ENCODE measurements at places on chromosomes 1 and 21. TPM values are rescaled to one million over a fixed set of nuclear protein-coding genes. Genes with fewer than 3 reads are reported as not detected.

Gene GUCA2B
- not detected for total RNA-seq

Gene FCRL1
- 4.2 TPM for total RNA-seq

Gene AZIN2
- 2.4 TPM for total RNA-seq

Gene OR10J1
- not detected for total RNA-seq

Gene SFN
- total RNA-seq, result 47.5 TPM

Gene AVPR1B
- not detected for total RNA-seq

Gene CFAP74
- total RNA-seq, result 6.6 TPM

Gene FMO5
- total RNA-seq, result 106 TPM

Gene TTF2
- 18.0 TPM for total RNA-seq

Gene C4BPA
- total RNA-seq, result 65.2 TPM

Gene KCNK2
- not detected for total RNA-seq

Gene GPR25
- total RNA-seq, result 0.62 TPM

Gene PTPN14
- total RNA-seq, result 34.1 TPM

- H3K4me1 ChIP-seq, result peaks cover 16% of the 10 kb centered on the region
- H3K27ac ChIP-seq, result no peak overlapping the region
- no peaks in the 10 kb centered on the region for H3K36me3 ChIP-seq
- H3K4me3 ChIP-seq, result peak overlapping the region; percentile 42
Measured at GRCh38 chr1:1599030-1599934, 653 bp downstream of the FNDC10 start.

DNA sequence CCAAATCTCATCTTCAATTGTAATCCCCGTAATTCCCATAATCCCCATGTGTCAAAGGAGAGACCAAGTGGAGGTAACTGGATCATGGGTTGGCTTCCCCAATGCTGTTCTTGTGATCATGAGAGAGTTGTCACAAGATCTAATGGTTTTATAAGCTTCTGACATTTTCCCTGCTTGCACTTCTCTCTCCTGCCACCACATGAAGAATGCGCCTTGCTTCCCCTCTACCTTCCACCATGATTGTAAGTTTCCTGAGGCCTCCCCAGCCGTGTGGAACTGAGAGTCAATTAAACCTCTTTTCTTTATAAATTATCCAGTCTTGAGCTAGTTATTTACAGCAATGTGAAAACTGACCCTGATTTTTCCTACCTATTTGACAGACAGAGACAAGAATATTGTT lies 162.5 kb upstream of the SYT6 start:
- H3K4me3 ChIP-seq, result no peak overlapping the region
- no peaks in the 10 kb centered on the region for H3K27me3 ChIP-seq
- H3K27ac ChIP-seq, result no peak overlapping the region

DNA sequence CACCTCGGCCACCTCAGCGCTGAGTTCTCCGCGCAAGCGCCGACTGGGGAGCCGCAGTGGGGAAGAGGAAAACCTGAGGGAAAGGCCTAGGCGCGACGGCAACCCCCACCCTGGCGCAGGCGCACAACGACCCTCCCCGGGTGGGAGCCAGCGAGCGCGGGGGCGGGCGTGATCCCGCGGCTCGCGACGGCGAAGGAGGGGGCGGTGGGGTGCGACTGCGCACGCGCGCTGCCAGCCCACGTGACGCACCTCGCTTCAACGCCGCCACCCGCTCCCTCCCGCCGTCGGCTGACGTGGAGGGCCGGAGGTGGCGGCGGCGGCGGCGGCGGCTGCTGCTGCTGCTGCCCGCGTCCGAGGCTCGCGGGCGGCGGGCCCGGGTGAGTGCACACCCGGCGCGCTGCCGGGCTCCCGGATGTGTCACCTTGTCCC lies at the start of the genes PIGP and TTC3:
Gene PIGP (minus strand): TSS at position 84 of the 429 bp plus-strand sequence. CDS start 556 bp downstream, outside the sequence.
Gene TTC3 (plus strand): TSS at position 267 of the 429 bp plus-strand sequence. CDS start 14,004 bp downstream, outside the sequence.
- H3K27ac ChIP-seq, result peak within 1 kb of the TSS; percentile 99
- H3K4me1 ChIP-seq, result peaks cover 16% of the 10 kb centered on the region
- H3K27me3 ChIP-seq, result no peaks in the 10 kb centered on the region

- H3K36me3 ChIP-seq, result peaks cover 85% of the 10 kb centered on the region
- H3K4me1 ChIP-seq, result no peaks in the 10 kb centered on the region
- no peaks in the 10 kb centered on the region for H3K27me3 ChIP-seq
- DNase-seq, result no peak
- H3K27ac ChIP-seq, result no peak overlapping the region
Measured at GRCh38 chr1:247304031-247304430, 27.6 kb downstream of the ZNF496 start.

DNA sequence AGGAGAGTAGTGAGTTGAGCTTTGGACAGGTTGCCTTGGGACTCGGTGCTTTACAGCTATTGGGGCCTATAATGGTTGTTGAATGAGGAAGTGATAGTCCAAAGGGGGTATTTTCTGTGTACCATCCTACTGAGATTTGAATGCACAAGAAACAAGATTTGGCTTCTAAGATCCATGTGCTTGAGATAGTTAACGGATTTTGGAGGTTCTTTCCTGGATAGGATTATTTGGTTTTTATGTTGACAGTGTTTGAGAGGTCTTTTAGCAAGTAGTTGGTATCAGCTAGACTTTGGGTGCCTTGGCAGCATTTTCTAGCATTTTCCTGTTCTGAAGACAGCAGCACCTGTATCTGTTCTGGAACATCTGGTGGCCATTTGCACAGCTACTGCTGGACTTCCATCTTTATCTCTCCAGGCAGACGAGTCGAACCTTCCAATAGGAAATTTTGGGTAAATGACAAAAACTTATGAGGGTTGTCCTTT lies 3.6 kb upstream of the SCAF4 start:
- DNase-seq, result no peak
- no peak overlapping the region for H3K4me3 ChIP-seq
- no peaks in the 10 kb centered on the region for H3K36me3 ChIP-seq
- H3K27me3 ChIP-seq, result no peaks in the 10 kb centered on the region

DNA sequence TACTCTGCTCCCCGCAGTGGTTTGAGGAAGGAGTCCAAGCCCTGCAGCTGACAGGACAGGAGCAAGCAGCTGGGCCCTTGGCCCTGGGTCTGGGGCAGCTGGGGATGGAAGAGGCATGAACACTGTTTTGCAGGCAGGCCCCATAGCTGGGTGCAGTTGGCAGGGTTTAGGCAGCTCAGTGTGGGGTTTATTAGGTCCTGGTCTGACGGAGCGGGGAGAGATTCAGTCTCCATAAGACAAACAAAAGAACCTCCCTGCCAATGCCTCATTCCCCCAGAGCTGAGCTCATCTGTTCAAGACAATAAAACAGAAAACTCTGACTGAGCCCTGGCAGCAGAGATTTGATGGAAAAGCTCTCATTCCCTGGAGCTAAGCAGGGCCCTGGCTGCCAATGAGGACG lies 37.3 kb downstream of the OLFML2B start:
- no peak overlapping the region for H3K4me3 ChIP-seq
- no peak overlapping the region for H3K27ac ChIP-seq
- no peaks in the 10 kb centered on the region for H3K27me3 ChIP-seq
- DNase-seq, result no peak

DNA sequence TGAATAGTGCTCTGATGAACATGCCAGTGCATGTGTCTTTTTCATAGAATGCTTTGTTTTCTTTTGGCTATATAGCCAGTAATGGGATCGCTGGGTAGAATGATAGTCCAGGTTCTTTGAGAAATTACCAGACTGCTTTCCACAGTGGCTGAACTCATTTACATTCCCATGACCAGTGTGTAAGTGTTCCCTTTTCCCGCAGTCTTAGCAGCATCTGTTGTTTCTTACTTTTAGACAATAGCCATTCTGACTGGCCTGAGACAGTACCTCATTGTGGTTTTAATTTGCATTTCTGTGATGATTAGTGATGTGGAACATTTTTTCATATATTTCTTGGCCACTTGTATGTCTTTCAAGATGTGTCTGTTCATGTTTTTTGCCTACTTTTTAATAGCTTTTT lies 784.5 kb downstream of the USP25 start:
- H3K27ac ChIP-seq, result no peak overlapping the region
- no peak overlapping the region for H3K4me3 ChIP-seq
- no peaks in the 10 kb centered on the region for H3K36me3 ChIP-seq
- H3K27me3 ChIP-seq, result no peaks in the 10 kb centered on the region

DNA sequence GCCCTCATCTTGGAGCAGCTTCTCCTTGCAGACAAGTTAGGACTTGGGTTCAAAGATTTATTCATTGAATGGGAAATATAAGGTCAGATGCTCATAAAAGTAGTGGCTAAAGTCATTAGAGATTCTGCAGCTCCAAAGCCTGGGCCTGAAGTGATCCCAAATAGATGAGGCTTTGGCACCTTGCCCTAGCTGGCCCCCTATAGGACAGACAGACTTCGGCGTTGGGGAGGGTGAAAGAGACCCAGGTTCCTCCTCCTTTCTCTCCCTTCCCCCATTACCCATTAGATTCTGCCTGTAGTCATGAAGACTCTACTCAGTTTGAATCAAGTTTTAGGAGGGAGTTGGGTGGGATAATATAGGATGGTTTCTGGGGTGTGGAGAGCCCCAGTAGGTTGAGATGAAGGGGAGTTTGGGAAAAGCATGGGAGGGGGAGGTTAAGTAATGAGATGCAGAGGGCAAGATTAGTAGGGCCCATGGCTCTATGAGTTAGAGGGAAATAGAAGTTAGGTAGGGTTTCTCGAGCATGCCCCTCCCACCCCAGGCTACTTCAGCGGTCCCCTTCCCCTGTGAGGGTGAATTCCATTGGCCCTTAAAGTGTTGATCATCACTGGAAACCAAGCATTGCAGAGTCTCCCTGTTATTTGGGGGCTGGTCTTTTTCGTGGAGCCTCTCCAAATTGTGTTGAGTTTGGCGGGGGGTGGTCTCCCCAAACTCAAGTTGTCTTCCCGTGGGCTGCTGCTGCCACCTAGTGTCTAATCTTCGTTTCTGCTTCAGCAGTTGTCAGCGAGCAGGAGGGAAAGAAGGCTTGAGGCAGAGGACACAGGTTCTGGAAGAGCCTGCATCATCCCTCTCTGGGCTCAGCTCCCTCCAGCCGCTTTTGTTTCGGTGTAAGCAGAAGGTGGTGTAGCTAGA lies 2.1 kb upstream of the AHDC1 start:
- no peak for DNase-seq
- H3K27me3 ChIP-seq, result no peaks in the 10 kb centered on the region
- peaks cover 40% of the 10 kb centered on the region for H3K4me1 ChIP-seq

- H3K4me3 ChIP-seq, result no peak overlapping the region
- no peaks in the 10 kb centered on the region for H3K36me3 ChIP-seq
- peaks cover 6% of the 10 kb centered on the region for H3K4me1 ChIP-seq
- no peaks in the 10 kb centered on the region for H3K27me3 ChIP-seq
Measured at GRCh38 chr1:22831729-22832413, 121.2 kb downstream of the EPHB2 start.

- no peaks in the 10 kb centered on the region for H3K27me3 ChIP-seq
- H3K4me3 ChIP-seq, result peak overlapping the region; percentile 92
- no peak for DNase-seq
- H3K4me1 ChIP-seq, result peaks cover 38% of the 10 kb centered on the region
Measured at GRCh38 chr1:202145068-202145743, 669 bp upstream of the ARL8A start.

GRCh38 chr1:180791806-180792205 lies 120.9 kb upstream of the KIAA1614 start:
- no peak overlapping the region for H3K4me3 ChIP-seq
- no peaks in the 10 kb centered on the region for H3K36me3 ChIP-seq
- H3K4me1 ChIP-seq, result peaks cover 20% of the 10 kb centered on the region
- no peak overlapping the region for H3K27ac ChIP-seq

DNA sequence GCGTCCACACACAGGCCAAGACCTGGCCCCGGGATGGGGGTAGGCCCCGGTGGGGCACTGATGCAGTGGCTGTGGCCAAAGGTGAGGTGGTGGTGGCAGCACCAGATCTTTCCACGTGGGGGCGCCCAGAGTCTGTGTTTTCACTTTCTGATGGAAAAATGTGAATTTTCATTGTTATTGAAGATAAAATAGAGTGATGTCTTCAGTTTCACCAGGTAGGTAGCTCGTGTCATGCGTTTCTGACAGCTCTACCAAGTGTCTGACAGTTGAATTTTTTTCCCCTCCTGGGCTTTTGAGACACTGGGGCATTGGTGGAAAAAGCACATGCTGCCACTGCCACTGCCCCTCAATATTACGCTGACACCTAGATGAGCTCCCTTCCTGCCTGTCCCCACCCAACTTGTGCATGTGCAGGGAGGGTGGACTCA lies 40.0 kb upstream of the MAGOH start:
- H3K36me3 ChIP-seq, result no peaks in the 10 kb centered on the region
- no peak overlapping the region for H3K27ac ChIP-seq
- peak; percentile 70 for DNase-seq
- no peaks in the 10 kb centered on the region for H3K4me1 ChIP-seq

DNA sequence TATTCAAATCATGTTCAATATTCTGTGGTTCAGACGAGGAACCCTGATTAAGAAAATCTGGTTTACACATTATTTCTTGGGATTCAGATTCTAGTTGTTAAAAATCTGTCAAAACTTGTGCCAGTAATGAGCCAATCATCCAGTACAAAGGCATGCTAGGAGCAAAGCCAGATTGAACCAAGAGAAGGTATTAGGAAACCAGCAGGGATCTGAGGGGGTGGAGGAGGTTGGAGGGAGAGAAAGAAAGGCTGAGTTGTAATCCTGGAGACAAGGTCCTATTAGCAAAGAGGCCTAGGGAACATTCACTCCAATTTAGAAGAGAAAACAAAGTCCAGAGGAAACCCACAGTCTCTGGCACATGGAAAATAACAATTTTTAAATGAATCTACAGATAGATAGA lies 352.9 kb downstream of the LTN1 start:
- no peaks in the 10 kb centered on the region for H3K4me1 ChIP-seq
- no peak overlapping the region for H3K4me3 ChIP-seq
- H3K36me3 ChIP-seq, result no peaks in the 10 kb centered on the region
- no peaks in the 10 kb centered on the region for H3K27me3 ChIP-seq
- H3K27ac ChIP-seq, result no peak overlapping the region
- DNase-seq, result no peak

DNA sequence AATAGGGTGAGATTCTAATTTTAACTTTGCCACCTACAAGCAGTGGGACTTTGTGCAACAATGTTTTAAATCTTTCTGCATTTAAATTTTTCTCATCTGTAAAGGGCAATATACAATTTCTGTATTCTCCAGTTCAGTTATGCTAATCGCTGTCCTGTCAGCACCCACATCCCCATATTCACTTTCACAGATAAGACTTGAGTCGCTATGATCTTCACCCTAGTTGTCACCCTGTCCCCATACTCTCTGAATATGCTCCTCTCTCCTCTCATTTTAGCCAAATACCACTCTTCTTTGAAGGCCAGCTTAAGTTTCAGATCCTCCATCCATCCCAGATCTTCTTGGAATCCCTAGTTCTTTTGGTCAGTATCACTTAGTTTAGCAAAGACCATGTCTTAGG lies 8.8 kb downstream of the DDR2 start:
- H3K4me3 ChIP-seq, result no peak overlapping the region
- no peaks in the 10 kb centered on the region for H3K4me1 ChIP-seq
- no peaks in the 10 kb centered on the region for H3K27me3 ChIP-seq
- no peak for DNase-seq
- no peaks in the 10 kb centered on the region for H3K36me3 ChIP-seq
- no peak overlapping the region for H3K27ac ChIP-seq

DNA sequence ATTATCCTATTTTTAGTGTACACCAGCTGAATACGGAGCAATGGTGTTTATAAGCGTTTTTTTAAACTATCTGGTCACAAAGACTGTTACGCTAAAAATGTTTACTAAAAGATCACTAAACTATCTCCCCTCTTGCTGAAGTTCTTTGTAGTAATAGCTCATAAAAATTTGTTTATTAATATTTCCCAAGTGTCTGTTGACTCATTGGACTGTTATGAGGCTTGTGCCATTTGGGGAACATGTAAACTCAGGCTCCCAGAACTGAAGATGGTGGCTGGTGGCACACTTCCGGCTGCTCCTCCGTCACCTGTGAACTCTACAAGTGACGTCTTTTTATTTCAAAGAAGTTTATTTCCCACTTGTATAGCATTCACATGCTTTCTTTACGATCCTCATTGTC lies 46.3 kb downstream of the AIDA start:
- peaks cover 83% of the 10 kb centered on the region for H3K36me3 ChIP-seq
- H3K4me1 ChIP-seq, result no peaks in the 10 kb centered on the region
- H3K4me3 ChIP-seq, result no peak overlapping the region
- H3K27me3 ChIP-seq, result no peaks in the 10 kb centered on the region
- H3K27ac ChIP-seq, result no peak overlapping the region

Data from lower lobe of right lung (tissue), 2 donors.